ENCODE measurements at places on chromosomes 4 and X. TPM values are rescaled to one million over a fixed set of nuclear protein-coding genes. Genes with fewer than 3 reads are reported as not detected.

The DGAT2L6 gene
- total RNA-seq: not detected

The NXF2 gene
- 1.9 TPM for total RNA-seq

The PDCL2 gene
- total RNA-seq: not detected

The TLL1 gene
- not detected for total RNA-seq

The DKK2 gene
- total RNA-seq: 2.7 TPM

The FAM184B gene
- total RNA-seq: 0.03 TPM

The SPANXN4 gene
- not detected for total RNA-seq

The MED12 gene
- total RNA-seq: 14.7 TPM
